ENCODE measurements at places on chromosomes 6 and 20.

GRCh38 chr6:41085182-41085581 is 12.4 kb downstream of the NFYA start:
- DNase-seq, result no peak

GRCh38 chr20:2151858-2152281 is 50.2 kb downstream of the STK35 start:
- DNase-seq, result no peak

GRCh38 chr6:156508126-156508525 is 269.1 kb upstream of the ARID1B start:
- DNase-seq, result no peak

GRCh38 chr6:116395647-116396046 is 24.9 kb downstream of the DSE start:
- no peak for DNase-seq

GRCh38 chr6:3364391-3364790 is 92.5 kb downstream of the SLC22A23 start:
- no peak for DNase-seq

- DNase-seq, result no peak
These were observed 4.1 kb upstream of the ABT1 start for GRCh38 chr6:26592649-26593048.

GRCh38 chr20:32321390-32321789 is 36.7 kb upstream of the ASXL1 start:
- DNase-seq, result no peak

DNA sequence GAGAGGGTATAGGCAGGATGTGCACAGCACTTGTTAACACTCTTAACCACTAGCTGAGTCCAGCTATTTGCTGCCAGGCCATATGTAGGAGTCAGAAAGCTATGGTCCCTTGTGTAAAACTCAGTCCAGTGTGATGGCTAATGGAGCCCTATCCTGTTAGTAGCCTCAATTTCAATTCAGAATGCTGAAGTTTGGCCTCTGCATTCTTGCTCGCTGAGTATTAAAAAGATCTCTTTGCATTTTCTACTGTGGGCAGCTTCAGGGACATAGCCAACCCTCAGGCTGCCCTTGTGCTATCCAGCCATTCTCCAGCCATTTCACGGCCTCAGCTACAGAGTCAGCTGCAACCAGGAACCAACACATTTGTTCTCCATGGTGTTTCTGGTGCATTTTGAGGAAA is 92.5 kb downstream of the SPTLC3 start:
- DNase-seq, result no peak

GRCh38 chr6:53986165-53986720 is 125.0 kb upstream of the MLIP start:
- DNase-seq, result no peak

DNA sequence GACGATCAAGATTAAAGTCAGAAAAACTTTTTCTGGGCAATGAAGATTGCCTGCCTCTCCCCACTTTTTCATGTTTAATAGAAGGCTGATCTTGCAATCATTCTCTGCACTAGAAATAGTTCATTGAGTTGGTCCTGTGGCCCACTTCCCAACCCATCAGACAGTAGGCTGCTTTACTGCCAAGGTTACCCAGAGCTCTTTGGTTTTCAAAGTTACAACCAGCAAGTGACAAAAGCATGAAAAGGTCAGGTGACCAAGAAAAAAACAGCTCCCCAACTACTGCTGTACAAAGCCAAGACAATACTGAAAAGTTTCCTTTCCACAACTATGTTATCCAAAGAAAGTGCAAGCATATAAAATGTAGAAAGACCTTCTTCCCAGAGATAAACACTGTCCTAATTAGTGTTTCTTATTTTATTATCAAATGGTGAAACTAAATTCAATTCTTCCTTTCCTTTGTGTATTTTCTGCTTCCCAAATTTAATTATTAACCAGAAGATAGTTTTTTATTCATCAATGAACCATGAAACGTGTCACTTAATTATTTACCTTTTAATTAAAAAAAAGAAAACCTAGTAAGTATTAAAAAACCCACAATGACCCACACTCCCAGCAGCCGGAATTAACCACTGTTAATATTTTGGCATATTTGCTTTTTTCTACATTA is 16.6 kb downstream of the DNAAF9 start:
- no peak for DNase-seq

DNA sequence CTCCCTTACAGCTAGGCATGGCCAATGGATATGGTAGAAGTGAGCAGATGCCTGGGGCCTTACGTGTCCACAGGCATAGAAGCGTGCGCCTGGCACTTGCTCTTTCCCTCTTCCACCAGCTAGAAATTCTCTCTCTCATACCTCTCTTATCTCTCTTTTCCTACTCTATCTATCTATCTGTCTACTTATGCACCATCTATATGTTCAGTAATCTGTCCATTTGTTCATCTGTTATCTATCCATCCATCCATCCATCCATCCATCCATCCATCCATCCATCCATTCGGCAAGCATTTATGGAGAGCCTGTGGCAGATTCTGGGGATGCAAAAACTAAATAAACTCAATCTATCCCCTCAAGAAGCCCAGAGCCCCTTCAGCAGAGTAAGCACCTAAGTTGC is 70.2 kb downstream of the KCNB1 start:
- no peak for DNase-seq

DNA sequence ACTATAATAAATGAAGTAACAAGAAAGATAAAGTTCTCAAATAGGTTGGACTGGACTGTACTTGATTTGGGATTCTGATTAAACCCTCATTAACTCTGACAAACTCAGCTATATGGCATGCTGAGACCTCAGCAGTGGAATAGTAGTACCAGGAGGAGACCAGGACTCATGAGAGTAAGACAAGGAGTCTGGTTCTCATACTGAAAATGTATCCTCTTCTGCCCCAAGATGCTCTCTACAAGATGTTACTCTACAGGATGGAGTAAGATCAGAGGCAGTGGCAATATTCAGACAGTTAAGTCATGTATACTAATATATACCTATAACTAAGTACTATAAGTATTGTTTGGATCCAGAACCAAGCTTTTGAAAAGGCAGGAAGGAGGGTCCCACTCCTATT is 31.9 kb upstream of the SYNCRIP start:
- no peak for DNase-seq

DNA sequence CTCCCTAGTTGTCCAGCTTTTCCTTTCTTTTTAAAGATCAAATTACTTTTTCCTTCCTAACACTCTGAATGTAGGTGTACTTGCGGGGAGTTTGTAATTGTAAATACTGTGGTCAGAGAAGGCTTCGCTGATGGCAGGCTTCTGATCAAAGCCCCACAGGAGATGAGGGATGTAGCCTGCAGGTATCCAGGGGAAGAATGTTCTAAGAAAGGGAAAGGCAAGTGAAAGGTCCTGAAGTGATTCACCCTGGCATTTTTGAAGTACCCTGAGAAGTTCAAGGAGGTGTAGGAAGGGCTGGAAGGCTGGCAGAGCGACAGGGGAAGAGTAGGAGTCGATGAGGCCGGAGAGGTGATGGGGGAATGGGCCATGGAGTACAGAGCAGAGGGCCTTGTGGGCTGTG is 38.2 kb upstream of the CCN6 start:
- DNase-seq, result no peak

DNA sequence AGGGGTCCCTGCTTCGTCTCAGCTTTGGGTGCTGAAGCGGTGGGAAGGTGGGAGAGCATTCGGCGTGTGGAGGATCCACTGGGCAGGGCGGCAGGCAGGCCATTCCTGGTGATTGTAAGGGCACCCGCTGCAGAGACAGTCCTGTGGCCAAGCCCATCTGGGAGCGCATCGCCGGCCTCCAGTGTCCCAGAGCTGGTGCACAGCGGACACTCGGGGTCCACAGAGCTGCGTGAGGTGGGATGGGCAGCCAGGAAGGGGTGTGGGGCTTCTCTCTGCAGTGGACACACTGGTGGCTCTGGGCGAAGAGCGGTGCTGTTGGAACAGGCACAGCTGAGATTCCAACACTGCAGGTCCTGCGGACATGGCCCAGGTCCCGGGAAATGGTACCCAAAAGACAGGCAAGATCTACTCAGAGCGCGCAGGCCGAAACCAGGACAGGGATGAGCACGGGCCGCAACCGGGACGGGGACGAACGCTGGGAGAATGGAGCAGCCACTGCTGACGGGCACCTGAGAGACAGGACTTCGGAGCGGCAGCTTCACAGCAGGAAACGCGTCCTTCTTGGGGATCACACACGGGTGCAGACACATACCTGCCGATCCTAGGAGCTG is 188.2 kb downstream of the ERMARD start:
- no peak for DNase-seq

DNA sequence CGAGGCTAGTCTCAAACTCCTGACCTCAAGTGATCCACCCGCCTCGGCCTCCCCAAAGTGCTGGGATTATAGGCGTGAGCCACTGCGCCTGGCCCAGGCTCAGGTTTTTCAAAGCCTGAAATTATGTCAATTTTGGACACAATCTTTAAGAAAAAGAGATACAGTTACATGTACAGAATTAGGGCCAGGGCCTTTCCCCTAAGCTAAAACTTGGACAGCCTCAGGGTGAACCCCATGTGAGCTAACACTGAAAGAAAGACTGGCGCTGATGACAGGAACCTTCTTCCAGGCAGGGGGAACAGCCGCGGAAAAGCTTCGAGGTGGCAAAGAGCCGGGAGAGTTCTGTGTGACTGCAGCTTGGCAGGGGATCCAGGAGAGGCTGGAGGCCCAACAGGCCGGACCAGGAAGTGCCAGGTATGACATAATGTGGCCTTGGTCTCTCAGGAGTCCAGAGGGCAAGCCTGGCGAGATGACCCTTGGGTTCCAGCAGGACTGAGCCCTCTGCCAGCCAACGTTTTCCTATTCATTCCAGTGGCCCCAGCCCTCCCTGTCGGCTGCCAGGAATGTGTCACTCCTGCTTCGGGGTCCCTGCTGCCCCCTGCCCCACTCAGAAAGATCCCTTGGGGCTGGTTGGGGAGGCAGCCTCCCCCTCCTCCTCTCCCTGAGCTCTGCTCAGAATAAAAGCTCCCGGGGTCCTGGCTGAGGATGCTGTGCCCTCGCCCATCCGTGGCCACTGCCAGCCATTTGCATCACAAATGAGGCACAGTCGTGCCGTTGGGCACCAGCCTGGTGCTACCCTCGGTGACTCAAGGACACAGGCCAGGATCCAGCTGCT is 37.3 kb downstream of the RBM38 start:
- no peak for DNase-seq

- DNase-seq, result no peak
These were observed 92.3 kb upstream of the HCRTR2 start for GRCh38 chr6:55082021-55082420.

GRCh38 chr6:24205020-24205492 is 79.0 kb downstream of the NRSN1 start:
- DNase-seq, result no peak

GRCh38 chr6:154815938-154816820 is 83.0 kb downstream of the SCAF8 start:
- DNase-seq, result no peak

DNA sequence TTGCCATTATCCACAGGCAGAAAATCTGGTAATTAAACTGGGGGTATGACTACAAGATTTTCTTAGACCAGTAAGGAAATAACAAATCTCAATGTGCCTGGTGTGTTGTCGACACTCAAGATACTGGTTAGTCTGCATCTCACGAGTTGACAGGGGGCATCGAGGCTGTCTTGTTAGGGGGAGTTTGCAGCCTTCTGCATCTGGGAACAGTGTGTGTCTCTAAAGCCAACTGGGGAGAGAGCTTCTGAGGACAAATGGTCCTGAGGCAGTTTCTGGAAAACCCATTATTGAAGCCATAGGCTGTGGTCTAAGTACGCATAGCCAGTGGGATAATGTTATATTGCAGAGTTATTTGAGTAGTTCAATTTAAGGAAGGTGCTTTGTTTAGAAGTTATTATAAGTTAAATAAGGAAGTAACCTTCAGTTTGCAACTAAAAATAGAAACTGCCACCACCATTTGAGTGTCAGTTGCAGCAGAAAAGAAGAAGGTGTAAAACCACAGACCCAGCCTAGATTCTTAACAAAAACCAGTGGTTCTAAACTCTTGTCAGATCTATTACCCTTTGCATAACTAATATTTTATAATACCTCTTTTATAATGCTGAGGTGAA is 15.4 kb upstream of the MAPK13 start:
- no peak for DNase-seq

DNA sequence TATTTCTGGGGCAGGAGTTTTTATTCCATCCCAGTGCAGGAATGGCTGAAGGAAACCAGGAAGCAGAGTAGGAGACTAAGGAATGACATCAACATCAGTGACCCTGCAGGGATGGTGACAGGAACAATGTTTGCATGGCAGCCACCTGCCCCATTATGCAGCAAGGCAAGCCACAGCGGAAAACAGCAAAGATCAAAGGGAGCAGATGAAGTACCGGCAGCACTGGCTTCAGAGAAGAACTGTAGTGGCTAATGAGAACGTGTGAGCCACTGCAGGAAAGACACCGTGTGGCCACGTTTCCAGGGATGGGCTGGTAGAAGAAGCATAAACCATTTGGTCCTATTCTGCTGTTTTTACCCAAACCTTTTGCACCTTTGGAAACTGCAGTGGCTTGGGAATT is 52.9 kb upstream of the TAB2 start:
- peak; percentile 8 for DNase-seq

DNA sequence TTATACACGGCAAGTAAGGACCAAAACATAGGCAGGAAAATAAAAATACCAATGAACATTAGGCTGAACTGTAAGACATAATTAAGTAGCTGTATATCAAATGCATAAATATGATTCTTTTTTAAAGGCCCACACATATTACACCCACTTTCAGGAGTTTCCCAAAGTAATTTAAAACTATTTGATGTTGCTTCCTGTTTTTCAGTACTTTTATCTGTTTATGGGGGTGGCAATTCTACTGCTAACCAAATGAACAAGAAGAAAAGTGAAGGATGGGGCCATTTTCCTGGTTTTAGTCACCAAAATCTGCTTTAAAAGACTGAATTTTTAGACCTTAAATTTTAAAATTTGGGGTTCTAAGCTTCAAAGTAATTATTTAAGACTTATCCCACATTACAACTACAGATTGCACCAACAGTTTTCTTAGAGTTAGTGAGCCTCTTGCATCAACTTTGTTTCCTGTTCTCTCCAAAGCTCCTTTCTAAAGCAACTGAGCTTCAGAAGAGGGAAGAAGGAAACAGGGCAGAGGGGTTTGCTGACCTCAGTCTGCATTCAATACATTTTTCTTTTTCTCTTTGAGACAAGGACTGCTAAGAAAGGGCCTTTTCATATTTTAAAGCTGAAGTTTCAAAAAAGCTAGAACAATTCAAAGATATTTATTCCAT is 191.0 kb downstream of the BACH2 start:
- no peak for DNase-seq

DNA sequence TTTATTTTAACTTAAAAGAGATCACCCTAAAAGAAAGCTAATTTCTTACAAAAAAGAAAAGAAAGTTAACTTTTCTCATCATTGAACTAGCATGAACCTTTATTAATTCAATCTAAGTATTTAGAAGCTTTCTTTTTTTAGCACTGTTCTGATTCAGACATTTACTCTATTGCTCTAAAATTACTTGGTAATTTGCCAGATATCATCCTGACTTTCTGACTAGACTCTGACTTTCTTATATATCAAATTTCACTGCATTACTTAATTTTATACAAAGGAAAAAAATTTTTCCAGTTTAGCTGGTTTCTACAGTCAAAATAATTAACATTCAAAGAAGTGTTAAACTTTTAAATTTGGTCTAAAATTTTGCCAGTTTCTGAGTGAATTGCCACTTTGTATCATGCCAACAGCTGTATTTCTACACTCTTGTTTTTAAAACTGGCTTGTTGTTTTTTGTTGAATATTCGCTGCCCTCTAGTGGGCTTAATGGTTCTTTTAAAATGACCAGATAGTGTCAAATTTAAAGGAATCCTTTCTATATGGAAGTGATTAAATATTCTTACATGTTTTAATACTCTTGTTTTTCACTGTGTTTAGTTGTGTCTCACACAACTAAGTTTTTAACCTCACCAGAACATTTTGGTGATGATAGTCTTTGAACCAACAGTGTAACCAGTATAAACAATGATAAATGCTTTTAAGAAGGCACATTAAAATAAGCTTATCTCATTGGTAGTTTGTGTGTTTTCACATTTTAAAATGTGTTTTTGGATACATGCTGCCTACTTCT is 102.0 kb downstream of the POPDC3 start:
- no peak for DNase-seq
